ENCODE measurements at places on chromosomes 7 and 10.

- DNase-seq = no peak
Measured at GRCh38 chr10:71077796-71078453, 134.4 kb upstream of the UNC5B start.

- DNase-seq = peak; percentile 61
Measured at GRCh38 chr10:71964743-71965515, 734 bp downstream of the CHST3 start.

- DNase-seq = no peak
Measured at GRCh38 chr7:27129729-27130539, 623 bp downstream of the HOXA4 start.

- DNase-seq = no peak
Measured at GRCh38 chr10:77800738-77801266, 125.8 kb downstream of the DLG5 start.

- no peak for DNase-seq
Measured at GRCh38 chr7:121520911-121521310, 124.8 kb upstream of the FAM3C start.

DNA sequence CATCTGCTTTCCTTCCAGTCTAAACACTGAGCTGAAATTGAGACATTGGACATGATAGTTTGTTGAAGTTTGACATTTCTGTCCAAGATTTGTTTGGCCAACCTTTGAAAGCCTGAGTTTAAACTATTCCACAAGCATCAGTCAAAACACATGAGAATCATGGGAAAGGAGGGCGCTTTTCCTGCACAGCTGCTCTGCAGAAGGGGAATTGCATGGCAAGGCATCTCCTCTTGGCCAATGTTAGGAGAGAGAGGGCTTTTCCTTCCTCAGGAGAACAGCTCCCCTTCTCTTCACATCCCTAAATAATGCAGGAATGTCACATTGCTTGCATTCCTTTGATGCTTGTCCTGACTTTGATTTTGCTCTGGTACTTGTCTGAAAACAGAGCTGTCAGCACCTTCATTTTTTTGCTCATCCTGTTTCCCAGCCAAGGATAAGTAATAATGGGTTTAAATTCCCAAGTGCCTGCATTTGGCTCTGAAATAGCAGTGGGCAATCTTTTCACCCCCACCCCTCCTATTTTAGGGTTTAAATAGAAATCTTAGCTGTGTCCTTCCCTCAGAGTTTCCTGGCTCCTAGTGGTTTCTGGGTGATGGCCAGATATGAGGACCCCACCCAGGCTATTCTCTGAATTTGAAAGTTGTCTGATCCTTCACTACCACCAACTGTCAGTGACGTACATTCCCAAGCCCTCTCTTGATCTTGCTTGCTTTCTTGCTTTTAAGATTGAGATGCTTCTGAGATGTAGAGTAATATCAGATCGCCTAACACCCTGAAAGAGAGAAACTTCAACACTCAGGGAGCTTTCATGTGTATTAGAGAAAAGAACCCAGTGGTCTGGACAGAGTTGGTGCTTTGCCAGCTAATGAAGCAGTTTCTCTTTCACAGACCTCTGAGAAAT lies 75.2 kb upstream of the NPVF start:
- DNase-seq = no peak

DNA sequence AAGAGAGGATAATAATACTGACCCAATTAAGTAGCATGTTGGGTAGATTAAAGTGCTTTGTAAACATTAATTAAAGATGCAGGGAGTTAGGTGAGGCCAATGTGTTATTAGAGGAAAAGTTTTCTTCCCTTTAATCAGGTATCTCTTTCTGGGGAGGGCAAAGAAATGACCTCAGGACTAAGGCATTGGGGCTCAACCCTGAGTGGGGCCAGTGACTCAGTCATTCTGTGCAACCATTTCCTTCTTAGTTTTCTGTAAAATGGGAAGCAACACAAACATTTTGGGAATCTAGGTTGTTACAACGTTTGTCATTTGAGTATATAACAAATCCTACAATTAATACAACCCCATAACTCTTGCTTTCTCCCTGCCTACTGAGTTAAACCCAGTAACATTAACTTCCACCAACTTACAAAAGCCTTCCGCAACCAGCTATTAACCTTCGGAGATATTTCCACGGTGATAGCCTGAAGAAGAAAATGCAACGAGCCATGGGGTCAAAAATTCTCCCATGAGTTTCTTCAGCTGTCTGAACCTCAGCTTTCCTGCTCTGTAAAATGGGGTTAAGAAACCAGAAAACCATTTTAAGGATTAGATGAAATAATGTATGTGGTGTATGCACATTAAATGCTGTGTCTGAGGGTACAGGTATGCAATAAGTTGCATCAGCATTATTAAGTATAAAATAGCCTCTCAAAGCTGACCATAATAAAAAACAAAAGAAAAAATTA lies 965 bp upstream of the PROSER2 start:
- no peak for DNase-seq

GRCh38 chr7:126001349-126001748 lies 1071.7 kb upstream of the POT1 start:
- DNase-seq = no peak

GRCh38 chr7:46215987-46216567 lies 295.0 kb upstream of the IGFBP3 start:
- no peak for DNase-seq

DNA sequence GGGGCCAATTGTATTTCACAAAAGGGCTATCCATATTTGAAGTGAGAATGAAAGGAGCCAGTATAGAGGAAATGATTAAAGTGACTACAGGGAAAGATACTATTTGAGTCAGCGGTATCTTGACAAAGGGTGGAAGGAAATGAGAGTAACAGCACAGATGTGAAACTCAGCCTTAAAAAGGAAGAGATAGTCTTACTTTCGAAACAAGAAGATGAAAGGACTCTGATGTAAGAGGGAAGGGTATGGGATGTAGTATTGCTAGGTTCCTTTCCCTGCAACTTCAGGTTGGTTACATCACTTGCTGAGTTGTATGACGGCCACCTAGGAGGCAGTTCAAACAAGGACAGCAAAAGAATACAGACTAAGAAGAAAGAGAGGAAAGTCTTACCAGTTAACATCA lies 13.7 kb downstream of the CISD1 start:
- no peak for DNase-seq

GRCh38 chr10:124319926-124320391 lies 98.8 kb downstream of the OAT start:
- no peak for DNase-seq

GRCh38 chr10:17857040-17857439 lies 47.9 kb downstream of the MRC1 start:
- DNase-seq = no peak

DNA sequence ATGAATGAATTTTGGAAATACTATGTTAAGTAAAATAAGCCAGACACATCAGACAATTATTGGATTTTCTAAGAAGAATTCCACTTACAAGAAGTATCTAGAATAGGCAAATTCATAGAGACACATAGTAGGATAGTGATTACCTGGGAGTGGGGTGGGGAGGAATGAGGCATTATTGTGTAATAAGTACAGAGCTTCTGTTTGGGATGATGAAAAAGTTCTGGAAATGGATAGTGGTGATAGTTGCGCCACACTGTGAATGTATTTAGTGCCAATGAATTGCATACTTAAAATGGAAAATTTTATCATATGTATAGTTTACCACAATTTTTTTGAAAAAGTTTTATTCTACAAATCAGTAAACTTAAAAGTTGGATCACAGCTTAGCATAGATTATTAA lies 297.2 kb upstream of the KAT6B start:
- no peak for DNase-seq

- no peak for DNase-seq
Measured at GRCh38 chr10:25896421-25896820, 37.6 kb upstream of the MYO3A start.

GRCh38 chr7:40231796-40232195 lies 97.0 kb downstream of the SUGCT start:
- no peak for DNase-seq

GRCh38 chr10:118610577-118610976 lies 15.1 kb upstream of the PRLHR start:
- no peak for DNase-seq
